Activated CD4-positive, alpha-beta T cell treated with anti-CD3 and anti-CD28 coated beads, Interleukin-2, amount 50 U/mL, for 24 hours (primary cell): ENCODE measurements at places on chromosomes 13 and 19.

- DNase-seq: no peak
Observed at GRCh38 chr13:98987275-98987674, 9.4 kb upstream of the DOCK9 start.

GRCh38 chr13:73000027-73000674 is 58.7 kb upstream of the KLF5 start:
- no peak for DNase-seq

DNA sequence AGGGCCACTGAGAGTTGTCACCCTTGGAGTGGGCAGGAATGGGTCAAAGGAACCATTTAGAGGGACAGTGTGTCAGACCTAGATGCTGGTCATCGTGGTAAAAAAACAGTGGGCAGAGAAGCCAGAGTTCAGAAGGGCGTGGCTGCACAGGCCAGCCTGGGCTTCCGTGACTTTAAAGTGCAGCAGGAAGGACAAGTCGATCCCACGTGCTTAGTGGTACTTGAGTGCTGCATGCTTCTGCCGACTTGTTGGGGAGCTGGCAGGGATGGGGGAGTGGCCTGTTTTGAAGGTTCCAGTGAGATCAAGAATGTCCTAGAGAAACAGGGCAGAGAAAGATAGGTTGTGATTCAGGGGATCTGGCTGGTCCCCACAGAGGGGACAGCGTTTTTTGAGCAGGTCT is 17.0 kb downstream of the LYL1 start:
- no peak for DNase-seq

DNA sequence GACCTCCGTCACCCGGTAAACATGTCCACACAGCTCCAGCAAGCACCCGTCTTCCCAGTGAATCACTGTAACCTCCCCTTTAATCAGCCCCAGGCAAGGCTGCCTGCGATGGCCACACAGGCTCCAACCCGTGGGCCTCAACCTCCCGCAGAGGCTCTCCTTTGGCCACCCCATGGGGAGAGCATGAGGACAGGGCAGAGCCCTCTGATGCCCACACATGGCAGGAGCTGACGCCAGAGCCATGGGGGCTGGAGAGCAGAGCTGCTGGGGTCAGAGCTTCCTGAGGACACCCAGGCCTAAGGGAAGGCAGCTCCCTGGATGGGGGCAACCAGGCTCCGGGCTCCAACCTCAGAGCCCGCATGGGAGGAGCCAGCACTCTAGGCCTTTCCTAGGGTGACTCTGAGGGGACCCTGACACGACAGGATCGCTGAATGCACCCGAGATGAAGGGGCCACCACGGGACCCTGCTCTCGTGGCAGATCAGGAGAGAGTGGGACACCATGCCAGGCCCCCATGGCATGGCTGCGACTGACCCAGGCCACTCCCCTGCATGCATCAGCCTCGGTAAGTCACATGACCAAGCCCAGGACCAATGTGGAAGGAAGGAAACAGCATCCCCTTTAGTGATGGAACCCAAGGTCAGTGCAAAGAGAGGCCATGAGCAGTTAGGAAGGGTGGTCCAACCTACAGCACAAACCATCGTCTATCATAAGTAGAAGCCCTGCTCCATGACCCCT is 9.0 kb upstream of the CEACAM5 start:
- DNase-seq: no peak

DNA sequence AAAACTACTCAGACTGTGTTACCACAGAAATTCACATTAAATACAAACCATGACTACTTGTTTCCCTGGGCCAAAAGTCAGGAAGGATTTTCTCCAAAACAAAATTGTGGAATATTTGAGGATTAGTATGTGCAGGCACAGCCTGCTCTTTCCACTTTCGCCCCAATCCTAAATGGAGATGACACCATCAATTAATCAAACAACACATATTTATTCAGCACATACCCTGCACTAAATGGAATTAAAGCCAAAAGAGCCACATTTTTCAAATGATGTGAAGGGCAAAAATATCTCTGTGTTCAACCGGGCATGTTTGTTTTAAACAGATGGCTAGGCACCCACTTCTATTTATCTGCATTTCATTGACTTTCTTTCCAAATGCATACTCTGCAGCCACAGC is 523.1 kb downstream of the DCT start:
- no peak for DNase-seq

DNA sequence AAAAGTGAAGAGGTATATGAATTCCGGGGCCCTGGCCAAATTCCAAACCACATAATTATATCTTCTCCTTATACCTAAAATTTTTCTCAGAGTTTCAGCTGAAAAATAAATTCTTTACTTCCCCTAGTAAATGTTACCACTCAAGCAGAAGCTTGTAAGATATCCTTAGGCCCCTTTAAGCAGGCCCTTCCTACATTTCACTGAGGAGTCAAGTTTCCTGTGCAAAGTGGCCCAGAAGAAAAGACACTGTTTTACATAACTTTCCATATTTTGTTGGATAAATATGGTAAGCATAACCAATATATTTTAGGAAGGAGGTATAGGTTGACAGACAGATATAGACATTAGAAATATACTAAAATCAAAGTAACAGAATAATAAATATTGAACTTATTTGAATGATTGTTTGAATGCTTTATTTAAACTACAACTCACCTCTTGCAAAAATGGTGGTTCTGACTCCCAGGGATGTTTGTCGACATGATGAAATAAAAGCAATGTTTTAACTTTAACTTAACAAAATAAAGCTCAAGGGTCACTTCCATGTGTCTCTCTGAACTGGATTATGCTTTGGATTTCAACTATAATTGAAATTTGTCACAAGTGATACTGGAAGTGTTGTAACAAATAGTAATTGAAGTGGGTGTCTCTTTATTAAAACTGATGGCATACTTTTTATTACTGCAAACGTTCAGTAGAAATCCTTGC is 141.2 kb downstream of the SPRY2 start:
- DNase-seq: no peak

DNA sequence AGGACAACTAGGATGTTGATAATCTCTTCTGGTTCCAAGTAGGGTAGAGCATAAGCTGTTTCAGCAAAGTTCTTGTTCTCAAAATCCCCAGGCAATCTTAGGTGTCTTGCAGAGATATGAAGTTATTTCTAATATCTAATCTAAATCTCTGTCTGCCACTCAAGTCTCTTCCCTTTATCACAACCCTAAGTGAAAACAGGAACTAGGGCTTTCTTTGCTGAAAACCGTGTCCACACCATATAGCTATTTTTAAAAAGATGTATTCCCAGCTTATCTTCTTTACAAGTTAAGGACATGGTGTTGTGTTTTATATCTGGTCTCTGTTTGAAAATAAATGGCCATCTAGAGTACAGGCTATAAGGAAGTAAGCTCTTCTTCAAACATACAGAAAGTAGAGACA is 11.3 kb upstream of the RNASEH2B start:
- DNase-seq: no peak

DNA sequence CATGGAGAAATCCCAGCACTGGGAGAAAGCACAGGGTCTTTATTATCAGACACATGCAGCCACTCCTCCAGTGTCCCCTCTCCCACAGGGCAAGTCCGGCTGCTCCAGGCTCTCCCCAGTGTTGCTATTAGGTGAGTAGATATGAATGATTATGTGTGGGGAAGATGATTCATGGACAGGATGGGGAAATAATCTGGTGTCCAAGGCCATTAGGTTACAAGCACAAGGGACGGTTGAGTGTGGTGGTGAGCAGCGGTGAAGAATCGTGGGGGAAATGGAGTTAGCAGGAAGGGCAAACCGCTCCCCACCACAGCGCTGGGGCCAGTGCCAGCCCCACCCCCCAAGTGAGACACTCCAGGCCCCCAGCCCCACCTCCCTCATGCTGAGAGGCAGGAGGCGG is 19.0 kb downstream of the CD177 start:
- DNase-seq: no peak

DNA sequence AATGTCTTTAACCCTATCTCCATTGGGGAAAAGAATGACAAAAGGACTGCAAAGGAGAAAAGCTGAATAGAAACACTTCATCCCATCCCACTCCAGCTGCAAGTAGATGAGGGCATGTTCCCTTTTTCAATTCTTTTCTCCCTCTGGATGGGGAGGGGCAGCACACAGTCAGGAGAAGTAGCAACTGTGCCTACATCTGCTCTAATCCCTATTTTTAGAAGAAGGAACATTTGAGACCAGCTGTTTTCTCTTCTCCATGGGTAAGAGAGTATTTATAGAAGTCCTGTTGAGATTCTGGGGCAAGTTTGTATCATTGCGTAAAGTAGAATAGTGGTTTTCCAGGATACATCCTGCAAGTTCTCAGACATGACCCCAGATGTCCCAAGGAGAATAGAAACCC is 9.3 kb upstream of the GTF3A start:
- DNase-seq: no peak

GRCh38 chr13:84940167-84940566 is 859.1 kb downstream of the SLITRK6 start:
- no peak for DNase-seq

DNA sequence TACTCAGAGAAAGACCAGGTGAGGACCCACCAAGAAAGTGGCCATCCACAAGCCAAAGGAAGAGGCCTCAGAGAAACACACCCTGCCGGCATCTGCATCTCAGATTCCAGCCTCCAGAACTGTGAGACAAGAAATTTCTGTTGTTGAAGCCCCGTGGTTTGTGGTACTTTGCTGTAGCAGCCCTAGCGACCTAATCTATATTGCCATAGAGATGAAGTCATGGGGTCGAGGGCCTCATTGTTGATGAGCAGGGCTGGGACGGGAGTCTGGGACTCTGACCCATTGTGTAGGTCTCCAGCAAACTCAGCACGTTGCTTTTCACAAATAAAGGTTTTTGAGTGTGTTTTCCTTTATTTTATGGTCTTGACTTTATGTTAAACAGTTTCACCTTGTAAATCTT is 174.9 kb downstream of the TNFSF13B start:
- DNase-seq: no peak

DNA sequence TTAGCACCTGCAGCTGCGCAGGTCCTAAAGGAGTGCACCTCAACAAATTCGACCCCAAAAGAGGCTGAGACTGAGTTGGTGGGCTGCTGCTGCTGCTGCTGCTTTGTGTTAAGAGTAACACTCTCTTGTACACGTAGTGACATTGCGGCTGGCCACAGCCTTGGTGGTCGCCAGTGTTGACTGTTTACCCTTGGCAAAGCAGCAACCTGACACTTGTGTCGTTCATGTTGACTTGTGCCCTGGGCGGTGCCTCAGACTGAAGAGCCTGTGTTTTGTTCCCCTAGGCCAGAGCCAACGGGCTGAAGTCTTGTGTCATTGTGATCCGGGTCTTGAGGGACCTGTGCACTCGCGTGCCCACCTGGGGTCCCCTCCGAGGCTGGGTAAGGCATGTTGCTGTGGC is 22.4 kb upstream of the QTRT1 start:
- DNase-seq: no peak

GRCh38 chr19:54851353-54851752 is 1.1 kb downstream of the KIR3DL2 start:
- DNase-seq: no peak

DNA sequence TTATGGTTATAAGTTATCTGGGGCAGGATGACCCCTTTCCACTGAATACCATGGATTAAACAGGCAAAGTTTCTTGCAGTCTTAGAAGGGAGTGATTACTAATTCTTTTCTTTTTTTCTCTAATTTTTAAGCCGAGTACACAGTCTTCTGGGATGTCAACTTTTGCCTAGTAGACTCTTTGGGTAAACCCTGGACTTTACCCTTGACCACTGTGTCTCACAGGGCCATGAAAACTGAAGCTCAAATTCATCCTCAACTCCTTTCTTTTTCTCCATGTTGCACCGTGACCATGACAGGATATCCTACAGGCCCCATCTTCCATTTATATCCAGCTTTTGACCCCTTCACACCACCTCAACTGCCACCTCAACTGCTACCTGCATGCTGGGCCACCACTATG is 51.8 kb downstream of the GJA3 start:
- DNase-seq: no peak

- no peak for DNase-seq
Observed at GRCh38 chr19:35436477-35437405, 11.3 kb upstream of the FFAR2 start.

DNA sequence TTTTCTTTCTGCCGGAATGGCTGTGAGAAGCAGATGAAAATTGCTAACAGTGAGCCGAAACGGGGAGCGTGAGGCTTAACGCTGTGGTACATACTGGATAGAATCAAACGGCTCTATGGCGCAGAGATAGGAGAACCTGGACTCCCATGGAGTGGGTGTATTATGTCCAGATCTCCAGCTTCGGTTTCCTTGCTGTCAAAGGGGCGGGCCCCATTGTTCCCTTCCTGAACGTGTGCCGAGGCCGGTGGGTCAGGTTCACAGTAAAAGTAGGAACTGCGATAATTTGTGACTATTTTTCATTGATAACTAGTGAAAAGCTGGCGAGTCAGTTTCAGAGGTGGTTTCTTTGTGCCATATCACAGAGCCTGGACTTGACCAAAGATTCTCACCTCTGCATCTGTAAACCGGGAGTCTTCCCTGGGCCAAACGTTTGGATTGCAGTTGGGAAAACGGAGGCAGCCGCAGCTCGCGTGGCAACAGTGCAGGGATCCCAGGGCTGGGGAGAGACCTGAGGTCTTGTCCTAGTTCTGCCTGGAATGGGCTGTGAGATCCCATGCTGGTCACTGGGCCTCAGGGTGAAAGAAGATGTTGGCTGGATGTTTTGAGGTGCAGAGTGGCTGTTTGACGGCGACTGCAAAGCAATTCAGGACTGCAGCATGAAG is 752 bp downstream of the RPL18A start:
- DNase-seq: no peak

- no peak for DNase-seq
Observed at GRCh38 chr19:4705413-4706131, 18.1 kb downstream of the DPP9 start.

DNA sequence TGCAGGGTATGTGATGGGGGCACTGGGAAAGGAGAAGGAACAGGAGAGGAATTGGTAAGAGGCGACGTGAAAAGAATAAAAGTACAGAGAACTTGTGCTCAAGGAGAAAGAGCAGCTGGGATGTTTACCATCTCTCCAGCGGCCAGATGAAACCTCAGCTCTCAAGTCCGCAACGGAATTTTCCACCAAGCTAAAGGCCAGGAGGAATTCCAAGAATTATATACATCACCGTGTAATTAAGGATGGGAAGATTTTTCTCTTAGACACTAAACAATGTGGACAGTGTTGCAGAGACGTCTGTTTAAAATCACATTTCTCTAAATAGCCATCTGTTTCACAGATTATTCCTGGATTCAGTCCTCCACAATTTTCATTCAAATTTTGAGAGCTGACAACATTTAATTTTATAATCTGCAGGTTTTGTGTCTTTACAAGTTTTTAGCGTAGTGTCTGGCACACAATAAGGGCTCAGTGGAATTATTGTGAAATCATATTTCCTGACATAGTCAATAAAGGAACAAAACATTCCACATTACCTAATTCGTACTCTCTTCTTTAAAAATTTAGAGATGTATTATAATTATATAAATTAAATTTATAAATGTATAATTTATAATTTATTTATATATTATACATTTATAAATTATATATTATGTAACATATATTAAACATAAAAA is 23.0 kb upstream of the USP29 start:
- no peak for DNase-seq
